ENCODE measurements at places on chromosomes 5 and 9.

DNA sequence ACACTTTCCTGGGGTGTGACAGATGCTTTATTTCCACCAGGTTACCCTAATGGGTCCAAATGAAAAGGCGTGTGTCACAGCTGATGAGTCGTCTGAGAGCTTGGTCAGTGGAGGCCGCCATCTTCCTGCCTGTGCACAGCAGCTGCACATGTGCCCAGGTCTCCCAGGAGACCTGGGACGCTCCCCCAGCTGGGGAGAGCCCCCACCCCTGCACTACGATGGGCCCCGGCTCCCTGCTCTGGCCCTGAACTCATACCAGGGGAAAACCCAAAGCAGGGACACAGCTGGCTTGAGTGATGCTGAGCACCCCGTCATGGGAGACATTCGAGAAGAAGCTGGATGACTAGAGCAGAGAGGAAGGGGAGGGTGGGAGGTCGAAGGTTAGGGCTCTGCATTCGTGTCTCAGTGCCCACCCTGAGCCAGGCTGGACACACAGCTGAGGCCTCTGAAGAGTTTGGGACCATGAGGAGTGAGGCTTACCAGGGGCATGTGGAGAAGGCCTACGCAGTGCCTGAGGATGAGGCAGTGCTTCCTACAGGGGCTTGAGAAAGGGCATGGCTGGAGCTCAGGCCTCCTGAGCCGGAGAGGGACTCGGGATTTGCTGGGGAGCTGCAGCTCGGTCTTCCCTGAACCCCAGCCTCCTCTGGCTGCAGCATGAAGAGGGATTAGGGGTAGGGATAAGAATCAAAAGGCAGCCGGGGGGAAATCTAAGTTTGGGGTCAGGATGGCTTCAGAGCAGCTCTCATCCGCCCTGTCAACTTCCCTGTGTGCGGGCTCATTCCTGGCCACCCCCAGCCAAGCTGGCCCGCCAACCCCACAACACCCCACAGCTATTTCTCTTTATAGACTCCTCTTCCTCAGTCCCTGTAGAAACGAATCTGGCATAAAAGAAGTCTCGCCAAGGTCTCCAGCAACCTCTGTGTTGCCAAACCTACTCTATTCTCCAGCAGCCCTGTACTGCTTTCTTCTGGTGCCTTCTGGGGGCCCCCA, 42.2 kb upstream of the RNU6ATAC start:
- no peak for DNase-seq

DNA sequence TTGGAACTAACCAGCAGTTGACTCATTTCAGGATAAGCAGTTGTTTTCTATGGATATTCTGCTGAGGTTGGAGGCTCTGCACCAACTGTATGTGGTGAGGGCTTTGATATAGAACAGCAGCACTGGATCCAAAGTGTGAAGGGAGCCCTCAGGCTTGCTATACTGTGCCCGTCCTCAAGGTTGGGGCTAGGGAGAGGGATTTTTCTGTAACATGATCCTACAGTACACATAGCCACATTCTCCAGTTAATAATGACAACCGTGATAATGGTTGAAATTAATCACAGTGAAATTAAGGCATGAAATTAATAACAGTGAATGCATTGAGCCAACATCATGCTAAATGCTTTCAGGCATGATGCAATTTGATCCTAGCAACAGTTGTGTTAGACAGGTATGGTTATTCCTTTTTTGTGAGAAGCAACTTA, 36.7 kb downstream of the ARHGAP26 start:
- DNase-seq, result no peak

DNA sequence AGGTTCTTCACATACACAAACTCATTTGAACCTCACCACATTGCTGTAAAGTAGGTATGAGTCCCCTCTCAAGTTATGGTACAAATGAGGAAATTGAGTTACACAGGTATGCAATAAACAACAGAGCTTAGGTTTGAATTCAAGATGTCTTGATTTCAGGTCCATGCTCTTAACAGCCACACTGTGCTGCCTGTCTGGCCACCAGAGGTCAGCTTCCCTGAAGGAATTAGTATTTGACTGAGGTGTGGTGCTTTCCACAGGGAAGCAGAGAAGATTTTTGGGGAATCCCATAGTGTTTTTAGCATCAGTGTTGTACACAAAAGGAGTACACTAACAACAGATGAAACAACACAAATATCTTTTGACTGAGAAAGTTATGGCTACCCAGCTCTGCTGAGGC, 94.4 kb upstream of the ITGA1 start:
- no peak for DNase-seq

DNA sequence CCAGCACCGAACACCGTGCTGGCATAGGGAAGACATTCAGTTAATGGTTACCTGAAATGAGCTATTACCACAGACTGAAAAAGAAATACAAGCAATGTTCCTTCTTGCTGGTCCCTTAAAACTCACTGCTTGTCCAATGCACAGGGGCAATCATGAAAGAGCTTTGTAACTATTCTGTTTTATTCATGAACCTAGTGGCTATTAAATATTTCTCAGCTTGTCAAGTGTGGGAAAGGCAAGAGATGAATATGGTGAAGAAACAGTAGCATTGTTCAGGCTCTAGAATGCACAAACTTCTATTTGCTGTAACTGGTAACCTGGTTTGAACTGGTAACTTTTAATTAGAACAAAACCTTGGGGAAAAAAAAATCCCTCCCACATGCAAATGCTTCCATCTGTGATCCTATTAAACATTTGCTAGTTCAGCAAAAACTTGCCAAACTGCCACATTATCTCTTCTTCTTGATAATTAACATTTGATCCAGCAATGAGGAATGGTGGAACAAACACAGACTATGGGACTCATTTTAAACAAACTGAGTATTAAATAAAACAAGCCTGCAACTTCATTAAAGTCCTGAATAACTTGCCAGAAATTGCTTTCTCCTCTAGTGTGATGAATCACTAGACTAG, 36.1 kb downstream of the YIPF5 start:
- DNase-seq, result no peak

- DNase-seq, result no peak
Observed at GRCh38 chr9:6611865-6612264, 33.7 kb downstream of the GLDC start.

- no peak for DNase-seq
Observed at GRCh38 chr5:177194268-177194667, 60.7 kb downstream of the NSD1 start.

DNA sequence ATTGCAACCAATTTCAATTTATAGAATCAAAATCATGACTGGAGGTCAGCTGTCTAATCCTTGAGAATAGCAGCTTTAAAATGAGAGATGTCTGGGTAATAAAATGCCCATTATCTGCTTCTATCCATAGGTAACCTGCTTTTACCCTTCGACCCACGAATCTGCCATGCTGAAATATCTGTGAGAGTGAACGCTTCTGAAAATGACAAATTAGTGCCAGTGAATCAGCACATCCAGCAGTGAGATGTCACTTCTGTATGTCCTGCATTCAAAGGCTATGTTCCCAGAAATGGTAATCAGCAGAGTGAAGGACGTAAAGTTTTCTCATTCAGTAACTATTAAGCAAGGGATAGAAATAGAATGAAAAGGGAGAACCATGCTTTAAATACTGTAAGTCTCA, 532.4 kb upstream of the ITGA1 start:
- DNase-seq, result no peak

DNA sequence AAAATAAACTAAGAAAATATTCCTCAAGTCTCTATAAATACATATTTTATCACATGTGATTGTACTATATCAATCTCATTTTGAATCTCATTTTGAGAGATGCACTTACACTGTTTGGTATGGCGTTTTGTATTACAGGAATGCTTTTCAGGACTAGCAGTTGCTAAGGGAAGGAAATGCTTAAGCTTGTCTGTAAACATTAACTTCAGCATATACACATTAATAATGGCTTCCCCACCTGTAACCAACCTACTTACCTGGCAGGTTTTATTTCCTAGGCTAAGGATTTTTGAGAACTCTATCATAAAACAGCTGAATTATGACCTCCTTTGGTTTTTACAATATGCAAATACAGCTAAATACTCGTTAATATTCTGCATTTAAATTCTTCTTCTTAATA, 141.0 kb upstream of the GRHPR start:
- DNase-seq, result no peak

GRCh38 chr5:90916947-90917800, 358.6 kb downstream of the ADGRV1 start:
- no peak for DNase-seq

GRCh38 chr5:107272954-107273353, 397.8 kb downstream of the EFNA5 start:
- no peak for DNase-seq

DNA sequence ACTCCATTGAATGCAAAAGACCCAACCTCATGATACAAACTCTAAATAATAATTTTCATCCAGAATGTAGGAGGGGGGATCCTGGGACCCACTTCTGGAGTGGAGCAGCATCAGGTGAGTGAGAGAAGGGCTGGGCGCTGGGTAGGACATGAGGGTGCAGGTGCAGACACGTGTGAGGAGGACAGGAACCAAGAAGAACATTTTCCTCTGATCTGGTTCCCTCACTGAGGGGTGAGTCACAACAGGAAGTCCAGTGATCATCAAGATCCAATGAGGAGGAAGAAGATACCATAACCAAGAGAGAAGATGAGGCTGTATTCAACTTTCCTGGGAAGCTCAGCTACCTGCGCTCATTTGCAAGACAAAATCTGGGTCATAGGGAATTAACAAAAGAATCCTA, 57.4 kb downstream of the SFXN1 start:
- no peak for DNase-seq

DNA sequence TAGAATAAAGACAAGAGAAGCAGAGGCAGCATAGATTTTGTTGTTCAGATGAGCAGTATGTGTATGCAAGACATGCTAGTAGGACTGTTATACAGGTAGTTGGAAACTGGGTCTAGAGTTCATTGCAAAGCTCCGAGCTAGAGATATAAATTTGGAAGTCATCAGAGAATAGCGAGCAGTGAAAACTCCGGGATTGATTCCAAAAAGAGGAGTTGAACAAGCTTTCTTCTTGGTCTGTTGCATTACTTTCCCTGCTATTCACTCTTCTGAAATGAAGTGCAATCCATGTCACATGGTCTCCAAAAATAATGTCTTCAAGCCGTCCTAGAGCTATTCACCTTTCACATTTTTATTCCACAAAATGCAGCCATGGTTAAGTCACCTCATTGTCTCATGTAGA, 67.9 kb upstream of the ZNF462 start:
- DNase-seq, result no peak

DNA sequence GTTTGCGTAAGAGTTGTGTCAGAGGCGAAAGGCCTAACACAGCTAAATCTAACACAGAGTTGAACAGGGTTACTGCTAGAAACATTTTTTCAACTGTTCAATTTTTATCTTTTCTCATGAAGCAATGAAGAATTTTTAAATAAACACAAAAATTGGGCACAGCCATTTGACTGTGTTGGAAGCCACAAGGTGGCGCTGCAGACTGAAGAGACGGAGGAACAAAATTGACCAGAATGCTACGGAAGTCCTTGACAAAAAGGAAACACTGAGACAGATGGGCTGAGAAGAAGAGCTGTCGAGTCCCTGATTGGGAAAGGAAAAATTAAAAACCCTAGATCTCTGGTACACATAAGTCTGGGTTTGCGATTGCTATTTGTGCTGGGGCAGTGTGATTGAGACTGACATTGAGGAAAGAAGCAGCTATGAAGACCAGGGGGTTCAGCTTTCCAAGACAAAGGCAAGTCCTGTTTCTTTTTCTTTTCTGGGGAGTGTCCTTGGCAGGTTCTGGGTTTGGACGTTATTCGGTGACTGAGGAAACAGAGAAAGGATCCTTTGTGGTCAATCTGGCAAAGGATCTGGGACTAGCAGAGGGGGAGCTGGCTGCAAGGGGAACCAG, at the start of gene PCDHB9:
Gene PCDHB9 (plus strand): TSS at position 265 of the 616 bp plus-strand sequence. CDS start 158 bp downstream, at position 423.
- DNase-seq, result no peak

DNA sequence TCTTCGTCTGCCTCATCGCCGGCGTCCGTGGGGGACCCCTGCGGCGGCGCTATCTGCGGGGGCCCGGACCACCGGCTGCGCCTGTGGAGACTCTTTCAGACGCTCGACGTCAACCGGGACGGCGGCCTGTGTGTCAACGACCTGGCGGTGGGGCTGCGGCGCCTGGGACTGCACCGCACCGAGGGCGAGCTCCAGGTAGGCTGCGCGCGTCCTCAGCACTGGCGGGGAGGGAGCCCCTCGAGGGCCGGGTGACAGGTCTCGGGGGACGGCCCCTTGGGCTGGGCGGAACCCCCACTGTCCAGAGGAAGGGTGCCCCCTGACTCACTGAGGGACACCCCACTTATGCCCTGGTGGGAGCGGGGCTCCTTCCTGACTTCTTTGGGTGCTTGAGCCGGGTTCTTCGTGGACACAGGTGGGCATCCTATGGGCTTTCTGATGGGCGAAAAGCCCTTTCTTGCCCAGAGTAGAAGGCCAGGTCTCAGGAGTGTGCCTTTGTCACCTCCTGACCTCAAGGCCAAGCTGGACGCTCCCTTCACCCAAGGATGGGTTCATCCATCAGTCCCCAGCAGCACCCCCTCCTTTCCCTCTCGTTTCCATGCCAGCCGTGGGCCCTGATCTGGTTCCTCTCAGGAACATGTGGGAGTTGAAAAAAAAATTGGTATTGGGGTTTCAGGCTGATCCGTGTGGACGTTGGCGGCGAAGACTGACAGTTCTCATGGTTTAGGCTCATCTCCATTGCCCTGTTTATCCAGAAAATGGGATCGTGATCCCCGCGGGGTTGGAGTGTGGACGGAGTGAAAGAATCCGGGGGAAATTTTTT, 564 bp downstream of the SLC25A25 start:
- DNase-seq, result peak; percentile 28

DNA sequence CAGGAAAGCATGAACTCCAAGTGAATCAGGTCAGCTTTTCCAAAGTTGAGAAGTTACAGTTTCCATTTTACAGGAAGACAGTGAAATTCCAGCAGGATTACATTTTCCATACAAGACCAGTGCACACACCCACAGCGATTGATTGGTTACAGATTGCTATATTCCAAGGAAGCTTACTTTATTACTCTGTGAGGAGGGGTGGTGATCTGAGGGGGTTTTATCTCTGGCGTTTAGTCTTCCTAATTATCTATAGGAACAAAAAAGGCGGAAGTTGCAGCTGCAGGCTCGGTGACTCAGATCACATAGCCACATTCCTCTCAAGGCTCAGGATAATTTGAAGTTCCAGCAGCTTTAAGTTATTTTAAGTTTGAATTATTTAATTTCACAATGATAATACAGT, 450.4 kb upstream of the NMUR2 start:
- DNase-seq, result no peak

DNA sequence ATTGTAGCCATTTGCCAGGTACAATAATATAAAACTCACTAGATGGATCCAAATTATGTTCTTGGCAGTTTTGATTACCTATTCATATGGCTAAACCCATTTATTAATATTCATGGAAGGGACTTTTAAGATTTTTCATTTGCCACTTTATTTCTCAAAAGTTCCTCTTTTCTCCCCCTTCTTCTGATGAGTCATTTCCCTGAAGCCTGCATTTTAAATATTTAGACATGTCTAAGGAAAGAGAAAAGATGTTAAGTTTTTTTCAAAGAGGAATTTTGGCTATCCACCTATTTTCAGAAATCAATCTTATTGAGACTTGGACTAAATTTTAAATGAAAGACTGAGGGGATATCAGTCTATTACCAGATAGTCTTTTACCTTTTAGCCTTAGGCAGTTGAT, 1189.4 kb downstream of the EFNA5 start:
- no peak for DNase-seq

DNA sequence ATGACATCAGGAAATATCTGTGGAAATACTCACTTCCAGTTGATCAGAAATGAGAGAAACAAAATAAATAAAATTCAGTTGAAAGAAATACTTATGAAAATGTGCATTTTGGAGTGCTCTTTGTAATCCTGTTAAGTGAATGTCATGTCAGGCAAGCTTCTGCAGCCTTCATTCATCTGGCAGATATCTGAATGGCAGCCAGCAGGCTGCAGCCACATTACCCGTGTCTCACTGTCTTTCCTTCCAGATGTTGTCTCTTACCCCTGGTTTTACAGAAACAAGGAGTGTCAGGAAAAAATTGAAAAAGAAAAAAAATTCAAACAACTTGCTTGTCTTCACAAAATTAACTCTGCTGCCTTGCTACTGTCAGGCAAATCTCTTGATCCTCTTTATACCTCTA, 445.0 kb upstream of the RIOK2 start:
- DNase-seq, result no peak
